ENCODE measurements at places on chromosomes 3 and 15.

DNA sequence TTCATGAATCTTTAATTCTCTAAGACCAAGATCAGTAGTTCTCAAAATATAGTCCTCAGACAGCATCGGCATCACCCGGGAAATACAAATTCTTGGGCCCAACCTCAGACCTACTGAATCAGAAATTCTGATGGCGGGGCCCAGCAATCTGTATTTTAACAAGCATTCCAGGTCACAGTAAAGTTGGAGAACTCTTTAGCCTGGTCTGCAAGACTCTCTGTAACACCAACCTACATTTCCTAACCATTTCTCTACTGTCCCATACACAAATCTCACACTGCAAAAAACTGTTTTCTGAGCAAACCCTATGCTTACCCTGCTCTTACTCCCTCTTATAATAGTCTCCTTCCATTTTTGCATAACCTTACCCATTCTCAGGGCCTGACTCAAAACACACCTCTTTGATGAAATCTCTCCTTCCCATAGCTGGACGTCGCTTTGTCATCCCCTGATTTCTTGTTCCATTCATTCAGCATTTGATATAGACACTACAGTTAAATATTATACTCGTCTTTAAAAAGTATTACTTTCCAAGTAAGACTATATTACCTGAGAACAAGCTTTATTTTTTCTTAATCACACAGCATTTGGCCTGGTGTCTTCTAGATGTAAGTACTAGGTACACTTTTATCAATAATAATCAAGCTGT is 83.3 kb upstream of the MYO5C start:
- no peaks in the 10 kb centered on the region for H3K27me3 ChIP-seq
- peaks cover 93% of the 10 kb centered on the region for H3K36me3 ChIP-seq
- peaks cover 4% of the 10 kb centered on the region for H3K4me1 ChIP-seq

GRCh38 chr3:149879872-149880271 is 66.9 kb downstream of the RNF13 start:
- H3K4me1 ChIP-seq = no peaks in the 10 kb centered on the region
- peaks cover 6% of the 10 kb centered on the region for H3K36me3 ChIP-seq
- no peak overlapping the region for H3K4me3 ChIP-seq
- DNase-seq = peak; percentile 79

GRCh38 chr3:108051005-108051404 is 39.8 kb downstream of the CD47 start:
- peaks cover 81% of the 10 kb centered on the region for H3K36me3 ChIP-seq
- no peak overlapping the region for H3K4me3 ChIP-seq
- H3K27me3 ChIP-seq = no peaks in the 10 kb centered on the region
- H3K4me1 ChIP-seq = no peaks in the 10 kb centered on the region
- H3K27ac ChIP-seq = no peak overlapping the region

DNA sequence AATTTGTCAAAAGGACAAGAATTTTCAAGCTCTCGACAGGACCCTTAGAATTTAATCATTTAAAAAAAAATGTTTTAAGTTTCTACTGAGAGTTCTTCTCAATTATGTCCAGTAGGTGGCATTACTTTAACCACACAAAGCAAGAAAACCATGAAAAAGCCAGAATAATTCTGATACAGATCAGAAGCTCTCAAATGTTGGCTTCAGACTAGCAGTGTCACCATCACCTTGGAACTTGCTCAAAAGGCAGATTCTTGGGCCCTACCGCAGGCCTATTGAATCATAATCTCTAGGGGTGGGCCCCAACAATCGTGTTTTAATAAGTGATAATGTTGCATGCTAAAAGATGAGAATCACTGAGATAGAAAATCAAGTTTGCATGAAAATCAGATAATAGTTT is 99.5 kb upstream of the KCNMB2 start:
- H3K27ac ChIP-seq = no peak overlapping the region
- peaks cover 1% of the 10 kb centered on the region for H3K4me1 ChIP-seq
- DNase-seq = peak; percentile 45
- no peaks in the 10 kb centered on the region for H3K36me3 ChIP-seq

GRCh38 chr3:173750095-173750494 is 352.6 kb downstream of the NLGN1 start:
- peak; percentile 66 for DNase-seq
- no peak overlapping the region for H3K4me3 ChIP-seq
- no peaks in the 10 kb centered on the region for H3K27me3 ChIP-seq
- no peak overlapping the region for H3K27ac ChIP-seq
- H3K36me3 ChIP-seq = no peaks in the 10 kb centered on the region

- no peak overlapping the region for H3K4me3 ChIP-seq
- no peak for DNase-seq
- no peaks in the 10 kb centered on the region for H3K27me3 ChIP-seq
- H3K36me3 ChIP-seq = no peaks in the 10 kb centered on the region
- no peaks in the 10 kb centered on the region for H3K4me1 ChIP-seq
These were observed 2.8 kb downstream of the TOP2B start for GRCh38 chr3:25661694-25662437.

GRCh38 chr3:53217175-53217574 is 38.6 kb downstream of the TKT start:
- peaks cover 9% of the 10 kb centered on the region for H3K36me3 ChIP-seq
- H3K4me1 ChIP-seq = no peaks in the 10 kb centered on the region
- H3K4me3 ChIP-seq = no peak overlapping the region
- no peak overlapping the region for H3K27ac ChIP-seq

DNA sequence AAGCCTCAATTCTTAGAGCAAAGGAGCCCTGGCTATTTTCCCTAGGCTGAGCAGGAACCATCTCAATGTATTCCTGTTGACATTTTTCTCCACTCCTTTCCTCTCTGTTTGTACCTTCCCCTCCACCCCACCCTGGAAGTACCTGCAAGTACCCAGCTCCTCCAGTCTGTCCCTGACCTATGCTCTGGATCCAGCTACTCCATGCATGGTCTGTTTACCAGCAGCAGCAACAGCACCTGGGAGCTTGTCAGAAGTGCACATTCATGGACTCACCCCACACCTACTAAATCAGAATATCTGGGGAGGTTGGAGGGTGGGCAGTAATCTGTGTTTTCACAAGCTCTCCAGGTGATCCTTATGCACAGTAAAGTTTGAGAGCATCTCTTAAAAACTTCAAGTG is 240.7 kb upstream of the UMPS start:
- H3K4me1 ChIP-seq = peaks cover 2% of the 10 kb centered on the region
- H3K36me3 ChIP-seq = peaks cover 4% of the 10 kb centered on the region
- H3K27me3 ChIP-seq = no peaks in the 10 kb centered on the region
- no peak overlapping the region for H3K4me3 ChIP-seq
- no peak for DNase-seq
- H3K27ac ChIP-seq = no peak overlapping the region

- no peak overlapping the region for H3K4me3 ChIP-seq
- H3K27ac ChIP-seq = no peak overlapping the region
- peaks cover 1% of the 10 kb centered on the region for H3K4me1 ChIP-seq
- no peaks in the 10 kb centered on the region for H3K27me3 ChIP-seq
- peak; percentile 56 for DNase-seq
These were observed 132.4 kb upstream of the OSTN start for GRCh38 chr3:191066669-191067068.

DNA sequence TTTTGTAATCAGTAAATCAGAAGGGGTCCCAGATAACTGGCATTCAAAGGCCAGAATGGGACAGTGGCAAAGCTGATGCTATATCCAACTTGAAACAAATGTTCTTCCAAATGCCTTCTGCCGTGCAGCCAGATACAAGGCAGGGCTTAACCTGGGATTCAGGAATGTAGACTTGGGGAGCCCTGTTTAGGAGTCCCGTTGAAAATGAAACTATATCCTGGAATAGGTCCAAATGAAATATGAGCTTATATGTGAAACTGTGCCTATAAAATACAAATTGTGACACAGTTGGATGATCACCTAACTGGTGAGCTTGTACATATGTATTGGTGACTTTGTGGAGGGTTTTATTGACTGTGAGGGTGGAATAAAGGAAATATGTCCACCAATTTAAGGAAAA is 28.7 kb downstream of the FRMD4B start:
- H3K4me1 ChIP-seq = no peaks in the 10 kb centered on the region
- H3K36me3 ChIP-seq = no peaks in the 10 kb centered on the region
- no peaks in the 10 kb centered on the region for H3K27me3 ChIP-seq
- H3K27ac ChIP-seq = no peak overlapping the region
- H3K4me3 ChIP-seq = no peak overlapping the region

DNA sequence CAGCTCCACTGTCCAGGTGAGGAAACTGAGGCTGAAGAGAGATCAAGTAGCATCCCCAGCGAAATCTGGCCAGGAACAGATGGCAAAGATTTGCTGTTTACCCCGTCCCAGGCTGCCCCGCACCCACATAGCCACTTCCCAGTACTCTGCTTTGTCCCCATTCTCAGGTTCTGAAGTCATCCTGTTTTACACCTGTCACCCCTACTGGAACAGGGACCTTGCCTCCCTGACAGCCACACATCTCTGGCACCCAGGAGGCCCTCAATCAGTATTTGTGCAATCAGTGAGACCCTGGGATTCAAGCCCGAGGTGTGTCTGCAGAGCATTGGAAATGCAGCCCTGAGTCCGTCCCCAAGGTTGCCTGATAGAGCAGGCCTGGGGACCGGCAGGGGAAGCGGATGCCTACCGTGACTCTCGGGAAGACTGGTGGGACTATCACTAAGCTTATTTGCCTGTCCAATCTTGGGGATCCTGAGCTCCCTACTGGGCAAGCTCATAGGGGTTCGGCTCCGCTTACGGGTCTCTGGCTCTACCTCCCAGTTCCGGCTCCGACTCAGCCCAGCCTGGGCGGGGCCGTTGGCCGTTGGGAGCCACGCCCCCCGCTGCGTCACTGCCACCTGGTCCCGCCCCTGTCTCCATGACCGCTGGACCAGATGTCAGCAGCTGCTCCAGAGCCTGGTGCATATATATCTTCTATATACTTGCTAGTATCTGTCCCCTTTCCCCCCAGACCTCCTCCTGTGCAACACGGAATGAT is 17.5 kb upstream of the FANCD2 start:
- H3K27me3 ChIP-seq = no peaks in the 10 kb centered on the region
- H3K27ac ChIP-seq = no peak overlapping the region
- peaks cover 26% of the 10 kb centered on the region for H3K4me1 ChIP-seq
- peak overlapping the region; percentile 74 for H3K4me3 ChIP-seq
- peak; percentile 89 for DNase-seq
- peaks cover 15% of the 10 kb centered on the region for H3K36me3 ChIP-seq

- H3K4me3 ChIP-seq = no peak overlapping the region
- H3K27ac ChIP-seq = no peak overlapping the region
- no peaks in the 10 kb centered on the region for H3K27me3 ChIP-seq
These were observed 44.7 kb downstream of the BOC start for GRCh38 chr3:113255854-113256615.

- no peak overlapping the region for H3K27ac ChIP-seq
- peak; percentile 90 for DNase-seq
- H3K36me3 ChIP-seq = peaks cover 9% of the 10 kb centered on the region
- H3K4me1 ChIP-seq = no peaks in the 10 kb centered on the region
- no peaks in the 10 kb centered on the region for H3K27me3 ChIP-seq
These were observed 103.3 kb upstream of the PRTG start for GRCh38 chr15:55846116-55846707.

DNA sequence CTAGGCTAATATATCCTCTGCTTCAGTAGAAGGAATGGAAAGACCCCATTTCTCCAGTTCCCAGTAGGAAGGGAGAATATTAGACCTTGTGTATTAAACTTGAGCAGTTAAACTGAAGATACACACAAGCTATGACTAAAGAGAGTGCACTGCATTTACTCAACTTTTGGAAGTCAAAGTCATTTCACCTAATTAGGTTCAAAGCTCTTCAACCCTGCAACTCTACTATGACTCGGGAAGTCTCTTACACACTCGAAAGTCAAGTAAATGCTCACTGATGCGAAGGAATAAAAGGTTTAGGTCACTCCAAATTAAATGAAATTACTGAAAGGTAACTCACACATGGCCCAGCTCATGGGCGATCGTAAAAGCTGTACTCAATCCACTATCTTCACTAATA is 33.8 kb downstream of the ADAMTS9 start:
- peaks cover 4% of the 10 kb centered on the region for H3K36me3 ChIP-seq
- no peak overlapping the region for H3K4me3 ChIP-seq
- no peak overlapping the region for H3K27ac ChIP-seq
- H3K27me3 ChIP-seq = no peaks in the 10 kb centered on the region
- DNase-seq = no peak

DNA sequence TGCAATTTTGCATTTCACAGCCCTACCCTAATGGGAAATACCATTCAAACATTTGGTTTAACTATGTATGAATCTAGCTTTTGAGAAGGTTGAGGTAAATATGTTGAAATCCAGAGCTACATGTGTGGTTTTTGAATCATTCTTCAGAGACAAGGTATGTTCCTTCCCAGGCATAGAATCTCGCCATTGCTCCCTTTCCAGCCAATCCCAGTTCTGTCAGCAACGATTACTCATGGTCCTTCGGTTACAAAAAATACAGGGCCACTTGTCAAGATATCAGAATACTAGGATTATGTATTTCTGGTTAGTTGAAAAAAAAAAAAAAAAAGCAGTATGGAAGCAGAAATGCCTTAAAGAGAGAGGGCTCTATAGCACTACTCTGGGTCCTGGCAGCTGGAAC is 182.4 kb downstream of the RBMS3 start:
- DNase-seq = no peak
- no peak overlapping the region for H3K4me3 ChIP-seq
- no peak overlapping the region for H3K27ac ChIP-seq
- no peaks in the 10 kb centered on the region for H3K36me3 ChIP-seq
- H3K4me1 ChIP-seq = no peaks in the 10 kb centered on the region

GRCh38 chr3:17138246-17139039 is 253.7 kb downstream of the PLCL2 start:
- peaks cover 19% of the 10 kb centered on the region for H3K27me3 ChIP-seq
- H3K36me3 ChIP-seq = no peaks in the 10 kb centered on the region
- H3K4me1 ChIP-seq = peaks cover 4% of the 10 kb centered on the region
- DNase-seq = no peak
- no peak overlapping the region for H3K4me3 ChIP-seq

- H3K27me3 ChIP-seq = no peaks in the 10 kb centered on the region
- H3K4me1 ChIP-seq = no peaks in the 10 kb centered on the region
- no peak for DNase-seq
- no peak overlapping the region for H3K27ac ChIP-seq
- H3K36me3 ChIP-seq = no peaks in the 10 kb centered on the region
- no peak overlapping the region for H3K4me3 ChIP-seq
These were observed 71.5 kb upstream of the EIF1B start for GRCh38 chr3:40237889-40238571.

- H3K27me3 ChIP-seq = no peaks in the 10 kb centered on the region
- H3K4me1 ChIP-seq = peaks cover 10% of the 10 kb centered on the region
- H3K27ac ChIP-seq = no peak overlapping the region
- no peak overlapping the region for H3K4me3 ChIP-seq
- peaks cover 2% of the 10 kb centered on the region for H3K36me3 ChIP-seq
These were observed 146.2 kb downstream of the GREM1 start for GRCh38 chr15:32864051-32864450.

- no peak for DNase-seq
- no peak overlapping the region for H3K27ac ChIP-seq
- H3K36me3 ChIP-seq = peaks cover 44% of the 10 kb centered on the region
- peak overlapping the region; percentile 99 for H3K4me3 ChIP-seq
- no peaks in the 10 kb centered on the region for H3K27me3 ChIP-seq
These were observed 2.7 kb downstream of the SMAD6 start for GRCh38 chr15:66704803-66705153.

DNA sequence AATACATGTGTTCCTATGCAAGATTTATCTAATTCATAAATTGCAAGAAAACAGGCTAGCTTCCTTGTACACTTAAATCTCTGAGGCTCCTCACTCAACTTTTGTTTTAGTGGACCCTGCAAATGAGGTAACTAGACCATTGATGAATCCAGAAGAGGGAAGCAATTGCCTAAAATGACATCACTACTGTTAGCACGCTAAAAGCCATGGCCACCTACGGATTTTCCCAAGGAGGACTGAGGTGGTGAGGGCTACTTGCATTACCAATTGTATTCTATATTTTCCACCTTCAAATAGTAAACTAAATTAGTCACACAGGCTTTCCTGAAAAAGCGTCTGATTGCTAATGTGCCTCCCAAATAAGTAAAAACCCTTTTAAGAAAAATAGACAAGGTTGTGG is 140.7 kb downstream of the GADL1 start:
- H3K27me3 ChIP-seq = no peaks in the 10 kb centered on the region
- peak; percentile 32 for DNase-seq
- H3K36me3 ChIP-seq = no peaks in the 10 kb centered on the region
- H3K4me3 ChIP-seq = no peak overlapping the region
- no peak overlapping the region for H3K27ac ChIP-seq
- no peaks in the 10 kb centered on the region for H3K4me1 ChIP-seq

All from mesenchymal stem cell (in vitro differentiated cells and primary cell).